Kidney tubule cell (primary cell): ENCODE measurements at places on chromosomes 12 and 14.

DNA sequence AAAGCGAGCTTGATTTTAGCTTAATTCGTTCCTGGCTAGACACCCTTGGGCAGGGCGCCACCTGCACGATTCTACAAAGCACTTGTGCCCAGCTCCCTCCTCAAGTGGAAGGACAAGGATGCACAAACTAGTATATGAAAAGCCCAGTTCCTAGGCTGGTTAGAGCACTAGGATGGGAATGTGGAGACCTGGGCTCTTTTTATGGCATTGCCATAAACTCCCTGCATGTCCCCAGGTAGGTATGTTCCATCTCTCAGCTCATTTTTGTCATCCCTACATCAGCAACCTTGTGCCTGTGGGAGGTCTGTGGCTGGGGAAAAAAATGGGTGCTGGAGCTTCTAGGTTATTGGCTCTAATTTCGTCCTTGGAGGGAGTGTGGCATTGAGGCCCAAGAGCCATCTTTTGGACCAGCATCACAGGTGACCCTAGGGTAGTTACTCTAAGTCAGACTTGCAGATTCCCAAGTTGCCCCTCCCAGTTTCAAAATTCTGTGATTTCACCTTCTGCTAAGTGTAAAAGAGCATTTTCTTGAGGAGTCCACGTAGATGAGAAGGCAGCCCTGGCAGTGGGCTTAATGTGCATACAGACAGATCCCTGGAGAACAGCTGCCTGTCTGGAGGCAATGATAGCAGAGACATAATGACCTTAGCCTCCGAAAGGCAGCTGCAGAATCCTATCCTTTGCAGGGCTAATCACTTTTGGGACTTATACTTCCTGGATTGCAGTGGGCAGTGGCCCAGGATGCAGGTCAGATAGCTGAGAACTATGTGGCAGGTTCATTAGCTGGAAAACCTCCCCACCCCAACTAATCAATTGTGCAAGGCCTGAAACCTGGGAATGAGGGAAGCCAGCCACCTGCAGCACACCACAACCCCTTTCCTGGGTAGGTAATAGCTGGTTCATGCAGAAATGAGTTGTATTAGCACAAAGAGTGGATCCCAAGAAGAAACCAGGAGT is 47.6 kb upstream of the BDKRB2 start:
- no peak for DNase-seq

DNA sequence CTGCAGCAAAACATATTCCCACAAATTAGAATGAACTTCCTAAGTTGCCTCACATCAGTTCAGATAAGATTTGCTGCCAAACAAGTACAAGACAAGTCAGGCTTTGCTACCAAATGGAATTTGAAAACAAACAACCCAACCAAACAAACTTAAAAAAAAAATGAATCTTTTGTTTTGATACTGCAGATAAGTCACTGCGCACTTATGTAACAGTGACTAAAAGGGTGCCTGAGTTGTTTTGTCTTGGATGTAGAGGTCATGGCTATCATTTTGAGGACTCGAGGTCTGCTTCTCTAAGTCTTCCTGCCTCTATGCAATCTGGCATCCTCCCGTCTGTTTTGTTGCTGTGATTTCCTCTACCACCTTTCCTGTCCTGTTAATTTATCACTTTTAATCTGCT is 11.1 kb upstream of the EPS8 start:
- DNase-seq: no peak

DNA sequence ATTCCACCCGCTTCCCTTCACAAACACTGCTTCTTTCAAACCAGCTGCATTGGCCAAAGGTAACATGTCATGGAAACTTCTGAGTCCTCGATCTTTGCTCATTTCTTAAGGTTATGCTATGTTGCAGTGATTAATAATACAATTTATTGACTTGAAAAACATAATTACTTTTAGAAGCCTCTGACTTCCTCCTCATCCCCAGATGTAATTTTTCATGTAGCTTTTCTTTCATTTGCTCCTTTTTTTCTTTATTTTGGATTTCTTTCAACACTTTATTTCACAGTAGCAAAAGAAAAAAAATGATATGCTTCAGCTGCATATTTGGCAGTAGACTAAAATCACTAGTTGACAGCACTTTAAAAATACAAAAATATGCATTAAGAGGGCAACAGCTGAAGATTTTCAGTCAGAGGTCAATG is 116.2 kb downstream of the LRRIQ1 start:
- no peak for DNase-seq

DNA sequence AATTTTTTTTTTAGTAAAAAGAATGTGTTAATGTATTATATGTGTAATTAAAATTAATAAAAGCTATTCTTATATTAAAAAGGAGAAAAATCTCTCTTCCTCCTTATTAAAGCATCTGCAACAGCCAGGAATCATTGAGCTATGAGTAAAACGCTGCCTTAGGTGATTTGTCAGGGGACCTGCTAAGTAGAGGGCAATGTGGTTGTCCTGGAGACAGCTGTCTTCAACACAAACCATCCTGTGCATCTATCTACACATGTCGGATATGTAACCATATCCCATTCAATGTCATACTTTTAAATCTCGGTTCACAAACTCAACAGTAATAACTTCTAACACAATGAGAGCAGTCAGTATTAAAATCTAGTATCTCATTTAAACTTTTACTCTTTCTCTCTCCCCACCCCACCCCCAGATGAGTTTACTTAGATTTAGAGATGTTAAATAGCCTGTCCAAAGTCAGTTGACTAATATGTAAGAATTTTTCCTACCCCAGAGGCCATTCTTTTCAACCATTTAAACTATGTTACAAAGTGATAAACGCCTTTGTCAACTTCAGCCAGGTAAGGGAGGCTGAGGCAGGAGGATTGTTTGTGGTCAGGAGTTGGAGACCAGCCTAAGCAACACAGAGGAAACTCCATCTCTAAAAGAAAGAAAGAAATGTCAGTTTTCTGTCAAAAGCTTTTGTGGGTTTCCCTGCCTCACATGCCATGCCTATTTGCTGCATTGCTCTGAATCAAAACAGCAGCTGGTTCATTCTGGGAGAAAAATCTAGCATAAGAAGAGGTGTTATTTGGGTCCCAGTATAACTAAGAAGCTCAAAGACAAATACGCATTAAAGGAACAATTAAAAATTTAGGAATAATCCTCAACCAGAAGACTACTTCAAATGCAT is 413.7 kb upstream of the CCDC196 start:
- DNase-seq: no peak

DNA sequence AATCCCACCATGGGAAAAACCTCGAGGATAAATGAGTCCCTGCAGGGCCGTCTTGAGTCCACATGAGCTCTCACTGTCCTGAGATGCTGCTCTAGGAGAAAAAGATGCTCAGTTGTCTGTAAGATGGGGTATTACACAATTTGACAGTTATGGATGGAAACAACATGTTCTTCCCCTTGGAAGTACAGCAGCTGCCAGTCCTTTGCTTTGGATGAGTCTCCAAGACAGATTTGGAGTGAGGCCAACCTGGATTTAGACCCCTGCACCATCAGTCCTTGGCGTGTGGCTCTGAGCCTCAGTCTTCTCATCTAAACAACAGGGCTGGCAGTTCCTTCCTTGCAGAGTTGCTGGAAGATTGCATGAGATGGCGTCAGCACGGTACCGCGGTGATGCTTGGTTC is 309.1 kb upstream of the FKBP4 start:
- no peak for DNase-seq

DNA sequence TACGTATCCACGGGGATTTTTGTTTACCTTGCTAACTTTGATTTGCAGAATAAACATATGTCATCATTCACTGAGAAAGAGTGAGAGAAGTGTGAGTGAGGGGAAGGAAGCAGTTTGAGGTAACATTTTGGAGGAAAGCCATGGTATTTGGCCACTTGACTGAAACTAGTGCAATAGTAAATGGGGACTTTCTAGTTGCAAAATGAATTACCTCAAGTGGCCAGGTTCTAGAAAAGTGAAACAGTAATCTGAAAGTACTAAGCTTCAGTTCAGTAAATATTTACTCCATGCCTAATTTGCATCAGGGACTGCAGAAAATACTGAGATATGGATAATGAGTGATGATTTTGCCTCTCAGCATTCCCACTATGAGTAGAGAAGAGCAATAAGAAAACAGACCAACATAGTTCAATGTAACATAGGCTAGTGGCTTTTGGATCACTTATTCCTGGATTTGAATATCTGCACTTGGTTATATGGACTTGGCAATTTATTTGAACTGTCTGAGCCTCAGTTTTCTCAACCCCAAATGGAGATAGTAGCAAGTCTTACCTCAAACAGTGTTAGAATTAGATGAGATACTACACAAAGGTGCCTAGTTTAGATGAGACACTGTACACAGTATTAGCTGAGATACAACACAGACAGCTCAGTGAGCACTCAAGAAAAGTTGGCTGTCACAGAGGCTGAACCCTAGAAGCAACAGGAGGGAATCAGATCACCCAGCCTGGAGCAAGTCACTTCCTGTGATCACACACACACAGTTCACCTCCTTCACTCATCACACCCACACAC is 439.1 kb downstream of the NPAS3 start:
- DNase-seq: no peak

DNA sequence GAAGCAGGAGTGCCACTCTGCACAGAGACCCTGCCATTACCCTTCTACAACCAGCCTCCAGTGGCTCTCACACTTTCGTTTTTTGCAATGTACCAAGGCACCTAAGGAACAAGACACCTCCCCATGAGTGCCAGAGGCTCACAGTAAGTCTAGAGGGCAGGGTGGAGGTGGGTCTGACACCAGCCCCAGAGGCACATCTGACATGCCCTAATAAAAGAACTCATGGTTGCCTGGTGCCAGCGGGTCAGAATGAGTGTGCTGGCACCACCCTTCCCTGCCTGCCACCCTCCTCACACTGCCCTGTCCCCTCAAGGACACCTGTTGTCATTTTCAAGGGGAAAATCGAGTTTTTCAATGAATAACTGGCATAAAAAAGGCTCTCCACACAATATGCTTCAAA is 161.2 kb downstream of the FOXN3 start:
- DNase-seq: no peak

GRCh38 chr12:14111230-14111865 is 129.9 kb upstream of the GRIN2B start:
- peak; percentile 47 for DNase-seq

DNA sequence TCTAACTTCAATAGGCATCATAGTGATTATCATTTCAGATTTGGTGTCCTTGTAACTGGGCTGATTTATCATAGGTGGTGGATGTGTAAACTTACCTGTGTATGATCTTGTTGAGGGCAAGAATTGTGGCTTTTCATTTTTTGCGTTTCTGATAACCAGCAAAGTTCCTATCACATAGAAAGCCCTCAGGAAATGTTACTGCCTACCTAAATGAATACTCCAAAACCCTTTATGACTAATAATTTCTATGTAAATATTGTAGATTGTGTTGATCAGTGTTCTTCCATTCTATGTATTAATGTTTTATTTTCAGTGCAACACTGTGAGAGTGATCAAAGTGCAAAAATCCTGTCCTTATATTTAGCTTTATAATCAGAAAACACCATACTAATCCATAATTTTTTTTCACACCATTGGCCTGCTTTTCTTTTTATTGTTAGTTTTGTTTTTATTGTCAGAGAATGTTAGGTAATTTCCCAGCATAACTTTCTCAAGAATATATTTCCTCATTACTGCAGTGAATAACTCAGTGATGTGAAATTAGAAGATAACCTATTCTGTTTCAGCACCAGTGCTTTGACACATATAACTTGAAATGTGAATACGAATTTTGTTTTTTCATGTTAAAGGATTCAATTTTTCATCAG is 94.1 kb downstream of the GPHN start:
- DNase-seq: no peak

GRCh38 chr12:43571885-43572284 is 19.9 kb upstream of the ADAMTS20 start:
- DNase-seq: no peak

DNA sequence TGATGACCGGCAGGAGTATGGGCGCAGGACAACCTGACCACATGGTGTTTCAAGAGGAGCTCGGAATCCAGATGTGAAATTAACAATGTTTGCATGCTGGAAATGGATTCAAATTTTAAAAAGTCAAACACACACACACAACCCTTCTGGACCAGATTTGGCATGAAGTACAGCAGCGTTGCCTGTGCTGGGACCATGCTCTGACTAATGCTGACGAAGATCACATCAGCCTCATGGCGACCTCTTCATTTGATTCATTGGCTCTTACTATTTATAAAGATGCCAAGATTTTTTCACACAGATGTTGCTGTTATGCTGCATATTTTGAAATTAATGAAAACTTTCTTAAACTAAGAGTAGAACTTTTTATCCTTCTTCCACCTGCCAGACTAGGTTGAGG is 926.6 kb upstream of the TMEM132C start:
- no peak for DNase-seq

DNA sequence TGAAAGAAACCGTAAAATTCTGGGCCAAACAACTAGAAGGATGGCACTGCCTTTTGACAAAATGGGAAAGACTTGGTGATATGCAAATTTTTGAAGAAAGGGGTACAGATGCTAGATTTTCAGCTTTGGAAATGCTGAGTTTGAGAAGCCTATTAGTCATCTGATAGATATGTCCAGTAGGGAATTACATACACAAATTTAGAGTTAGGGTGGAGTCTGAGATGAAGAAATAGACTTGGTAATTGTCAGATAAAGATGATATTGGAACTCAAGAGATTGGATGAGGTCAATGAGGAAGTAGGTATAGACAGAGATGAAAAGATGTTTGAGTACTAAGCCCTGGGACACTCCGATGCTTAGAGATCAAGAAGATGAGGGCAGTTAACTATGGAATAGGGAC is 153.1 kb downstream of the GARIN6 start:
- no peak for DNase-seq

DNA sequence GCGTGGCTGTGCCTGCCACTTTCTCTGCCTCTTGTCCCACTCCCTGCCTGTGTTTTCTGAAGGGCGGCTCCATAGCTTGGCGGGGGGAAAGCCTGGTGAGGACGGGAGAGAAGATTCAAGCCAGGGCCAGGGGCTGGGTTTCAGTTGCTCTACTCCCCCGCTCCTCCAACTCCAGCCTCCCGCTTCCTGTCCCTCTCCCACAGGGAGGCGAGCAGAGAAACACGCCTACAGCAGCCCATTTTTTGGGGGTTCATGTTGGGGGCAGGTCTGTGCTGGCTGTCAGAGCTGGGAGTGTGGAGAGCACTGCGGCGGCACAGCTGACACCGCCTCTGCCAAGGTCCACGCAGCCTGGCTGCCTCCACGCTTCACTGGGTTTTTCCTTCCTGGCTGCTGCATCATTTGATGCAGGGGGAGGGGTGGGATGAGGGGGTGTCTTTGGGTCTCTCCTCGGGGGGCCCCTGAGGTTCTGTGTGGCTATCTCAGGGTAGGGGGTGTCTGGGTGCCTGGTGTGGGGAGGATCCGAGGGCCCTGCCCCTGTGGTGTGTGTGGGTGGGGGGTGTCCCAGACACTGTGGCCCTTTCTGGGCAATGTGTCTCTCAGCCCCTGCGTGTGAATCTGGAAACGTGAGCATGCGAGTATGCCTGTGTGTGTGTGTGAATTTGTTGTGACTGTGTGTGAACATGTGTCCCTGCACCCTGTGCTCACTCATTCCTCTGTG is 10.7 kb upstream of the KRT80 start:
- DNase-seq: peak; percentile 77

- DNase-seq: no peak
These were observed 12.5 kb downstream of the KRT8 start for GRCh38 chr12:52892207-52892852.

DNA sequence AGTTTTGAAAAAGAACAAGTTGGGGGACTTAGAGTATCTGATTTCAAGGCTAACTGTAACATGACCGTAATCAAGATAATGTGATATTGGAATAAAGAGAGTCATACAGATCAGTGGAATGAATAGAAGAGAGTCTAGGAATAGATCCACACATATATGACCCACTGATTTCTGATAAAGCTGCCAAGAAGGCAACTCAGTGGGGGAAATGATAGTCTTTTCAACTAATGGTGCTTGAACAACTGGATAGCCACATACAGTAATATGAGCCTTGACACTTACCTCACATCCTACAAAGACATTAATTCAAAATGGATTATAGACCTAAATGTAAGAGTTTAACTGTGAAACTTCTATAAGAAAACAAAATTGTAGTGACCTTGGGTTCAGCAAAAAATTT is 3.8 kb downstream of the PRKCH start:
- DNase-seq: no peak
